ENCODE measurements at places on chromosomes 7 and 10. TPM values are rescaled to one million over a fixed set of nuclear protein-coding genes. Genes with fewer than 3 reads are reported as not detected.

Gene SEMA4G
- 1.8 TPM for total RNA-seq

Gene INSYN2A
- not detected for total RNA-seq

Gene YWHAG
- 164 TPM for total RNA-seq

Gene WEE2
- total RNA-seq: not detected

Gene H2BK1
- total RNA-seq: not detected

Gene CPA4
- total RNA-seq: 0.25 TPM

Gene PIP
- total RNA-seq: not detected

Gene COL17A1
- 0.88 TPM for total RNA-seq

Gene TMEM130
- not detected for total RNA-seq

Gene CRHR2
- total RNA-seq: not detected

Gene GRID2IP
- total RNA-seq: not detected

Gene CELF2
- total RNA-seq: 23.2 TPM

Gene DENND2A
- under 0.01 TPM for total RNA-seq

Gene PNLIPRP2
- not detected for total RNA-seq

Gene POMZP3
- total RNA-seq: 6.0 TPM

Gene BAIAP2L1
- 0.31 TPM for total RNA-seq

Gene PALD1
- total RNA-seq: 105 TPM

Gene SCIN
- 0.13 TPM for total RNA-seq

Gene CPN1
- total RNA-seq: not detected

Gene GIMAP6
- total RNA-seq: 136 TPM

Gene SLC29A4
- total RNA-seq: 3.0 TPM

Gene CALY
- total RNA-seq: not detected

Gene GJD4
- not detected for total RNA-seq

Gene MYOZ1
- not detected for total RNA-seq

Gene ERVW-1
- not detected for total RNA-seq

Gene CLCN1
- total RNA-seq: not detected

Gene LIPM
- not detected for total RNA-seq

Gene APBB1IP
- 0.06 TPM for total RNA-seq

Gene MYL10
- total RNA-seq: not detected

Gene SFRP4
- not detected for total RNA-seq

Gene SRGN
- 311 TPM for total RNA-seq

Gene NUTM2E
- not detected for total RNA-seq

Gene CLDN12
- 14.5 TPM for total RNA-seq

Gene MRLN
- not detected for total RNA-seq

Gene VPS37D
- total RNA-seq: 2.4 TPM

Gene SPDYE11
- total RNA-seq: not detected

Gene VWC2
- total RNA-seq: not detected

Gene CAV1
- 2,402 TPM for total RNA-seq

Gene PPP1R9A
- 15.9 TPM for total RNA-seq
